ENCODE measurements at places on chromosomes 12 and 14. TPM values are rescaled to one million over a fixed set of nuclear protein-coding genes. Genes with fewer than 3 reads are reported as not detected.

DNA sequence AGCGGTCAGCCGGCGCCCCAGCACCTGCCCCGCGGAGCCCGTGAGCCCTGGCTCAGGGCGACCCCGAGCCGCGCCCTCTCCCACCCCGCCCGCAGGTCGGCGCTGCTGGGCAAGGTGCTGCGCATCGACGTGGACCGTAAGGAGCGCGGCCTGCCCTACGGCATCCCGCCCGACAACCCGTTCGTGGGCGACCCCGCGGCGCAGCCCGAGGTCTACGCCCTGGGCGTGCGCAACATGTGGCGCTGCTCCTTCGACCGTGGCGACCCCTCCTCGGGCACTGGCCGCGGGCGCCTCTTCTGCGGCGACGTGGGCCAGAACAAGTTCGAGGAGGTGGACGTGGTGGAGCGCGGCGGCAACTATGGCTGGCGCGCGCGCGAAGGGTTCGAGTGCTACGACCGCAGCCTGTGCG, 14.4 kb downstream of the HHIPL1 start:
- H3K27ac ChIP-seq: no peak overlapping the region
- H3K36me3 ChIP-seq: no peaks in the 10 kb centered on the region
- no peak for DNase-seq

DNA sequence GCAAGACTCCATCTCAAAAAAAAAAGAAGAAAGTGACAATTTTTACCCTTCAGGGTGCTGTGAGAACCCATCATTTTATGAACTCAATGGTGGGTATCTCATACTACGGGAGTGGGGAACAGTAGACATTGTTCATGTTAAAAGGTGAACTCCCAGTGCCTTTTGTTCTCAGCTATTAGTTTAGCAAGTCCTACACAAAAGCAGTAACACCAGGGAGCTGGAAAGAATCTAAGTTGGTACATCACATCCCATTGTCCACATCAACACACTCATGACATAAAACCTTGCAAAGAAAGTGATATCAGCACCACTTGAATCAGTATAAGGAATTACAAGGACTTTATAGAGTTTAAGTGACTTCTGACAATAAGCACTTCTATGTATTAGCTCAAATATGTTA, 47.4 kb upstream of the ABCC9 start:
- no peaks in the 10 kb centered on the region for H3K4me1 ChIP-seq
- H3K27me3 ChIP-seq: no peaks in the 10 kb centered on the region
- no peak overlapping the region for H3K27ac ChIP-seq
- no peak overlapping the region for H3K4me3 ChIP-seq

The SVOP gene
- not detected for total RNA-seq

DNA sequence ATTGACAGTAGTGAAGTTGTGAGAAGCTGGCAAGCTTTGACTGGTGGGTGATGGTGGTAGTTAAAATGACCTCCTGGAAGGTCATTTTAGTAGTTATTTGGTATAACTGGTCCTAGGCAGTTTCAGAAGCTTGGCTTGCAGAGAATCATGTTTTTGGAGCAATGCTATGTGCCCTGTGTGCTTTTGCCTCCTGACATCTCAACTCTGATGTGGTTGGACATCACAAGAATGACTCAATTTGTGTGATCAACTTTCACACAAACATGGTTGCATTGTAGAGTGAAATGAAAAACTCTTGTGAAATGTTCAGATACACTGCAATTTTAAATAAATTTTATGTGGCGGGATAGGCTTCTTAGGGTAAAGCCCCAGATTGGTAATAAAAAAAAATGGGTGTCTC, 8.3 kb upstream of the ABCD2 start:
- DNase-seq: no peak
- H3K27ac ChIP-seq: no peak overlapping the region
- H3K27me3 ChIP-seq: no peaks in the 10 kb centered on the region

The DEPDC4 gene
- total RNA-seq: 2.0 TPM

The C12orf56 gene
- total RNA-seq: not detected

The PSMA3 gene
- 120 TPM for total RNA-seq

The VRTN gene
- total RNA-seq: not detected

DNA sequence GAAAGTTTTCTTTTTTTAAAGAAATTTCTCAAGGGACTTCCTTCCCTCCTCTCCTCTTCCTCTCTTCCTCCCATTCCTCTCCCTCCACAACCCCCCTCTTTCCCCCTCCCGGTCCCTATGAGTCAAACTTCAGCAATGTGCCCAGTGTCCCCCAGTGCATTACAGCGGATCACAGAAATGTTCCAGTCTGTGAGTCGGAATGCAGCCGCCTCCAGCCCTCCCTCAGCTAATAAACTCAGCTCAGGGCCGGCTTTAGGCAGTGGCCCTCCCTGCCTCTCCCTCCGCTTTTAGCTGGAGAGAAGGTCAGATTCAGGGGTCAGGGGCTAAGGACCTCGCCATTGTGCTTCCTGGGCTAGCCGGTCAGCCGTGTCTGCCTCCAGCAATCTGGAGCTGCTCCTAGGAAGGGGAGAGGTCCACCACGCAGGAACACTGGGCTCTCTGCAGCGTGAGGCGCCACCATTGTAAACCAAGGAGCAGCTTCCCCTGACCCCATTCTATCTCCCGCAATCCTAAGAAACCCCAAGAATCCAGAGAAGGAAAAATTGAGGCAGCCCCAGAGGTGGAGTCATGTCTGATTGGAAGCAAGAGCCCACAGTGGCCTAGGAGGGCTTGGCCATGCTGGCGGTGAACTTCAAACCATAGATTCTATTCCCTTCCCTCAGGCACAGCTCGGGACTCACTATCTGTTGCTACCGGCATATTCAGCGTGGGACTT, 1.1 kb upstream of the HDAC7 start:
- H3K4me3 ChIP-seq: no peak overlapping the region
- no peak for DNase-seq
- no peaks in the 10 kb centered on the region for H3K4me1 ChIP-seq
- H3K27me3 ChIP-seq: no peaks in the 10 kb centered on the region
- no peaks in the 10 kb centered on the region for H3K36me3 ChIP-seq

The NKX2-8 gene
- not detected for total RNA-seq

The MMP14 gene
- total RNA-seq: 11.5 TPM

DNA sequence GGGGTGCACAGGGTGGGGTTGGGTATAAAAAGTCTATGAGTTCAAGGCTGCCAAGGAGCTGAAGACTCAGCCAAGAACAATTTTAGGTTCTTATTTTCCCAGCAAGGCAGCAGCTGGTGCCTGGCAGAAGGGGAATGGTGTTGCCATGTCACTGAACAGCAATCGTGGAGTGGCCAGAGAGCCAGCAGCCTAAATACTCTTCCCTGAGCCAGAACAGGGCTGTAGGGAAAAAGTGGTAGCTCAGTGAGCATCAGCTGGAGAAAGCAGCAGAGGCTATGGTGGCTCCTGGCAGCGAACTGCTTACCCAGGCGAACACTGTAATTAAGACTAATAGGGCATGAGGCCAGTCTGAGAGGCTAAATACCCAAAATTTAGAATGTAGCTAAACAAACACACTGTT, 334.9 kb downstream of the RMST start:
- no peak for DNase-seq
- H3K36me3 ChIP-seq: no peaks in the 10 kb centered on the region
- no peak overlapping the region for H3K4me3 ChIP-seq
- no peak overlapping the region for H3K27ac ChIP-seq
- no peaks in the 10 kb centered on the region for H3K4me1 ChIP-seq

DNA sequence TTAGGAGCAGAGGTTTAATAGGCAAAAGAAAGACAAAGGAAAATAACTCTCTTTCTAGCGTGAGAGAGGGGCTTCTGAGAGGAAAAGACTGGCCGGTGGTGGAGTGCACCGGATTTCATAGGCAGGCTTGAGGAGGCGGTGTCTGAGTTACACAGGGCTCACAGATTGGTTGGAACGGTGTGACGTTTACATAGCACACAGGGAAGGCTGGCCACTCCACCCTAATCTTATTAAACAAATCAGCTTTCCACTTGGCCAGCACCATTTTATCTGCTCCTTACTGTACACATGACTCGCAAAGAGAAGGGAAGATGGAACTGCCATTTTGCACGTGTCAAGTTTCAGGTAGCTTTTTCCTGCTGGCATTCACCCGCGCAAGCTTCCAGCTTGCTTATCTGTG, 587.7 kb downstream of the RPL10L start:
- no peak overlapping the region for H3K27ac ChIP-seq
- H3K27me3 ChIP-seq: no peaks in the 10 kb centered on the region
- H3K36me3 ChIP-seq: no peaks in the 10 kb centered on the region
- H3K4me1 ChIP-seq: no peaks in the 10 kb centered on the region

The SOCS2 gene
- total RNA-seq: 7.6 TPM

- DNase-seq: no peak
- no peak overlapping the region for H3K27ac ChIP-seq
- H3K4me1 ChIP-seq: no peaks in the 10 kb centered on the region
- H3K36me3 ChIP-seq: no peaks in the 10 kb centered on the region
- H3K27me3 ChIP-seq: no peaks in the 10 kb centered on the region
- no peak overlapping the region for H3K4me3 ChIP-seq
Measured at GRCh38 chr12:132367071-132367851, 37.9 kb upstream of the GALNT9 start.

GRCh38 chr14:78863143-78863542, 693.0 kb downstream of the NRXN3 start:
- no peaks in the 10 kb centered on the region for H3K4me1 ChIP-seq
- no peak overlapping the region for H3K27ac ChIP-seq
- H3K27me3 ChIP-seq: no peaks in the 10 kb centered on the region

The EXOC3L4 gene
- 69.3 TPM for total RNA-seq
